HT-29 (cell line): ENCODE measurements at places on chromosomes 6 and 20.

- DNase-seq = no peak
Observed at GRCh38 chr20:43878776-43879175, 35.9 kb upstream of the TOX2 start.

DNA sequence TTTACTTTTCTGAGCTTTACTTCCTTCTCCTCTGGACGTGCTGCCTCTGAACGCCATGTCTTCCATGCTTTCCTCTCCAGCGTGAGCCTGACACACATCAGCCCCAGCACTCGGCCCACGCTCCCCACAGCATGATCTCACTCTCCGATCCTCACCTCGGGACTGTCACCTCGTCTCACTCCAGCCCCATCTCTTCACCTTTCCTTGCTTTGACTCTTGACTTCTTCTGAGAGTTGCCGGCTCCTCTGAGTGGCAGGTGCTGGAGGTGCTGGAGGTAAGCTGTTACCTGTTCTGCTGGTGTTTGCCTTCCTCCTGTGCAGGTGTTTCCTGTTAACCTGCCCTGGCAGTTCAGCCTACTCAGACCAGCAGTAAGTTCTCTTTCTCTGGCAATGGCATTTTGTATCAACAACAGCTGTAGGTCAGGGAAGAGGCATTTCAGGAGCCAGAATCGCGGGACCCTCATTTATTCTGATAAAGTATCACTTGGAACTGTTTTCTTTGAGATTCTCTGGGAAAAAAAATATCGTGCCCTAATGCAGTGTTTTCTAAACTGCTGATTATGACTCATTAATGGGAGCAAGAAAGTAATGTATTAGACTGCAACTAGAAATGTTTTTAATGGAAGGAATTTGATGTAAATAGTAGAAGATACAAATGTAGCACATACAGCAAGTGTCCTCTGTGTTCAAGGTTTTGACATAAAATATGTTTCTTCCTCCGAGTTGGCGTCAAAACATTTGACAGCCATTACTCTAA lies 106.5 kb downstream of the ARID1B start:
- peak; percentile 69 for DNase-seq

GRCh38 chr6:75135876-75136275 lies 70.0 kb downstream of the COL12A1 start:
- no peak for DNase-seq

DNA sequence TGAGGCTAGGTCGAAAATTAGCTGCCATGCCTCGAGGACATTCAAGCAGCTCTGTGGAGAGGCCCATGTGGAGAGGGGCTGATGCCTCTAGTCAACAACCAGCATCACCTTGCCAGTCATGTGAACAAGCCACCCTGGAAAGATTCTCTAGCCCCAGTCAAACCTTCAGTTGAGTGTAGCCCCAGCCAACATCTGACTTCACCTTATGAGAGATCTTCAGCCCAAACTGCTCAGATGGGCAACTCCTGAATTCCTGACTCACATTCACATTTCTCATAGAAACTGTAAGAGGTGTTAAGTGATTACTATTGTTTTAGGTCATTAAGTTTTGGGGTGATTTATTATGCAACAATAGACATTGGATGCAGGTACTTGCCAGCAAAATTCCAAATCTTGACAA lies 44.9 kb downstream of the GJA10 start:
- no peak for DNase-seq

- no peak for DNase-seq
Observed at GRCh38 chr6:152529369-152529768, 107.8 kb downstream of the SYNE1 start.

GRCh38 chr6:11142296-11143027 lies 30.9 kb upstream of the ERVFRD-1 start:
- DNase-seq = no peak

DNA sequence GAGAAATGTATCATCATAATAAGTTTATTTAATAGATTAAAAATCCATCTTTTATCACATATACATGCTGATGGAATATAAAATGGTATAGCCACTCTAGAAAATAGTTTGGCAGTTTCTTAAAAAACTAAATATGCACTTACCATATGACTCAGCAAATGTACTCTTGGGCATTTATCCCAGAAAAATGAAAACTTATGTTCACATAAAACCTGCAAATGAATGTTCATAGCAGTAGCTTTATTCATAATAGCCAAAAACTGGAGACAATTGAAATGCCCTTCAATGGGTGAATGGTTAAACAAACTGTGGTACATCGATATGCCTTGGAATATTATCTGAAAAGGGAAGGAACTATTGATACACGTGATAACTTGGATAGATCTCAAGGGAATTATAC lies 6.4 kb upstream of the NCOA7 start:
- DNase-seq = no peak

- DNase-seq = no peak
Observed at GRCh38 chr6:10695086-10695657, 400 bp downstream of the PAK1IP1 start.

- no peak for DNase-seq
Observed at GRCh38 chr6:107991061-107991460, 33.1 kb upstream of the SEC63 start.

- DNase-seq = no peak
Observed at GRCh38 chr20:12825226-12825595, 183.6 kb upstream of the SPTLC3 start.

DNA sequence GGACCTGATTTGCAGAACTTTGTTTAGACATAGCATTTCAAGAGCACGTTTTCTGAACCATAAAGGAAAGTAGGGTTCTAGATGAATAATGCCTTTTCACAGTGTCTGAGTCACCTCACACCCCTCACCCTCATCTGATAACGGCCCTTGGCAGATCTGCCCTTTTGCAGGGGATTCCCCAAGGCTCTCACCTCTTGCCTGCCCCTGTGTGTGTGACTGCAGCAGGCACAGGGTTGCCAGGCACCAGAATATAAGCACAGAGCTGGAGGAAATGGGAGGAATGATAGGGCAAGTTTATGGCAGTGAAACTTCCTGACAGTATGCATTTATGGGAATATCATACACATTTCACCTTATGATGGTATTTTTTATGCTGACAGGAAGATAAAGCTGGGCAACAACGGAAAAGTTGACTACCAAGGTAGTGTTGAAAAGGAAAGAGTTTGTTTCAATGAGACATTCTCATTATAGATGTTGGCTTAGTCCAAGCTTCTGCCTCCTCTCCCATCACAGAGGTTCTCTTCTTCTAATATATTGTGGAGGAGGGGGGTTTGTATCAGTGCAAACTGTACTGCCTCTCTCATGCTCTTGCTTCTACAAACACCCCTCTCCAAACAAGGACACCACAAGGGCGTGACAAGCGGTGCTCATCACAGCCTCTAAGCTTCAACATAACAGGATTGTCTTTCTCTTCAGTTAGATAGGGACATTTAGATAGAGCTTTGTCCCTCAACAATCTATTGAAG lies 101.5 kb upstream of the BACH2 start:
- no peak for DNase-seq

DNA sequence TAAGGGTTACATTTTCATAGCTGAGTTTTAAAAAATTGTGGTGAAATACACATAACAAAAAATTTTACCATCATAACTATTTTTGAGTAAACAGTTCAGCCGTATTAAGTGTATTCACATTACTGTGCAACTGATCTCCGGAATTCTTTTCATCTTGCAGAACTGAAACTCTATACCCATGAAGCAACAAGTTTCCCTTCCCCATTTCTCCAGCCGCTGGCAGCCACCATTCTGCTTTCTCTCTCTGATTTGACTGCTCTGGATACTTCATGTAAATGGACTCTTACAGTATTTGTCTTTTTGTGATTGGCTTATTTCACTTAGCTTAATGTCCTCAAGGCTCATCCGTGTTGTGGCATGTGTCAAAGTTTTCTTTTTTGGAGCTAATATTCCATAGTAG lies 341.6 kb downstream of the QKI start:
- no peak for DNase-seq

- DNase-seq = no peak
Observed at GRCh38 chr20:37257988-37258387, 3.6 kb downstream of the GHRH start.

GRCh38 chr6:72175916-72176315 lies 289.6 kb downstream of the RIMS1 start:
- no peak for DNase-seq

DNA sequence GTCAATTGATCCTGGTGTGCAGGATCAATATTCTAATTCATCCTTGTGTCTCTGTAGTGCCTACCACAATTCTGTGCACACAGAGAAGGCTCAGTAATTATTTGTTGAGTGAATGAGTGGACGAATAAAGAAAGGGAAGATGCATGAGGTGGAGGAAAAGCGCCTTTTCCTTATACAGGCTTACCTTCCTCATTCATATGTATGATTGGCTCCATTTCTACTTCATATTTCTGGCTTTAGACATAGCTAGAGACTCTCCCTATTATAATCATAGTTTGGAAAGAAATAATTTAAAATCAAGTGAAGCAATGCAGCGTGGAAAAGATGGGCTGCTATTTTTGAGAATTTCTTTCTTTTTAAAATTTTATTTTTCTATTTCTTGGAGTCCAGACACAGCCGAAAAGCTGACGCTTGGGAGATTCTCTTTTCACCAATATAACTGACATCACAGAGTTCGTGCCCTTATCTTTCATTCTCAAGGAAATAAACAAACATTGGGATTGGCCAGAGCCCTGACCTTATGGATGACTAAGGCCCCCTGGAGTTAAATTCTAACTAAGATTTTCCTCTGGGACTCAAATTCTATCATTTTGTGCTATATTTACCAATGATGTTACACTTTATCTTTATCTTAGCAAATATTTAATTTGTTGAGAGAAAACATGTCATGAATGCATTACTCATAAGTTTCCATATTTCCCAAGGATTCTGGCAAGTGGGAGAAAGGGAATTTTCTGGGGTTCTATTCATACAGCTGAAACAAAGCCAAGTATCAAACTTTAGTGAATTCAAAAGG lies 48.1 kb downstream of the PRL start:
- no peak for DNase-seq

GRCh38 chr6:39178235-39178634 lies 51.0 kb downstream of the KCNK5 start:
- no peak for DNase-seq

DNA sequence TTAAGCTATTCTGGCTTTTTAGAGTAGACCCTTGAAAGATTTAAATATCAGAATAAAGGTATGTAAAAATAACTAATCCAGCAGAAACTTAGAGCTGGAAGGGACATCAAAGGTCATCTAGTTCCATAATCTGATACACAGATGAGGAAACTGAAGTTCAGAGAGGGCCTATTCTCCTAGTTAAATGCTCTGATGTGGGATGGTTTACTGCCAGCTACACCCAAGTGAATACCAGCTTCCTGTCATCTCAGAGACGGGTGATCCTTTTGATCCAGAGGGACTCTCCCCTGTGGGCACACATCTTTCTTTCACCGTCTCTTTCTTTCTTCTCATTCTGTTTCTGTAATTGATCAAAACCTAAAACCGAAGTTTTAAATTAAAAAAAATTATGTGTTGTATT lies 94.1 kb downstream of the MAN1A1 start:
- peak; percentile 12 for DNase-seq

GRCh38 chr6:71238351-71238750 lies 50.3 kb upstream of the OGFRL1 start:
- DNase-seq = no peak

DNA sequence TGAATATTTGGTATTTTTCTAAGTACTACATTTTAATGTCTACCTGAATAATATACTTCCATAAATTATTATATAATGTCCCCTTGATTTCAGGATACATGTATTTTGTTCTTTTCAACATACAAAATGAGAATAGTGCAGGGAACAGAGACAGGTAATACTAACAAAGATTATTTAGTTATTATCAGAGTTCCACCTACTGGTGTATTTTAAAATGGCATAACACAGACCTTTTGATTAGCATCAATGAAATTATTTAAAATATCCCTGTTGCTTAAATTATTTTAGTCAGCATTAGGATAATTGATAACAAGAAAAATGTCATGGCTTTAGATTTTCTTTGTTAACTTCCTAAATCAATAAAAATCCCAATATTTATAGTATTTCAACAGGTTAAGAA lies 184.0 kb downstream of the PRDM13 start:
- DNase-seq = peak; percentile 18

- peak; percentile 81 for DNase-seq
Observed at GRCh38 chr20:63686492-63687321, 9.7 kb upstream of the TNFRSF6B start.

GRCh38 chr6:159114569-159114968 lies 54.6 kb upstream of the FNDC1 start:
- DNase-seq = no peak

- no peak for DNase-seq
Observed at GRCh38 chr6:162053084-162053483, 674.5 kb downstream of the PRKN start.

DNA sequence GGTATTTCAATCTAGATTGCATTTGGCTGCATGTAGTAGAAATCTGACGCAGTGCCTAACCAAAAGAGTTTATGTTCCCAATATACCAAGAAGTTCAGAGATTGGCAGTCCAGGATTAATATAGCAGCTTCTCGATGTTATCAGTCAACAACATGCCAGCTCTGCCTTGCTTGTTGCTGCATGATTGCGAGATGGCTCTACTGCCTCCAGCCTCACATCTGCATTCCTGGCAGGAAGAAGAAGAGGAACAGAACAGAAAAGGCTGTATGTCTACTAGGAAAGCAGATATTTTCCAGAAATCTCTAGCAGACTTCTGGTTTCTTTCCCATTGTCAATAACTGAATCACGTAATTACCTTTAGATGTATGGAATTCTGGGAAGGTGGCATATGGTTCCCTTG lies 60.8 kb downstream of the SLC35D3 start:
- DNase-seq = no peak

DNA sequence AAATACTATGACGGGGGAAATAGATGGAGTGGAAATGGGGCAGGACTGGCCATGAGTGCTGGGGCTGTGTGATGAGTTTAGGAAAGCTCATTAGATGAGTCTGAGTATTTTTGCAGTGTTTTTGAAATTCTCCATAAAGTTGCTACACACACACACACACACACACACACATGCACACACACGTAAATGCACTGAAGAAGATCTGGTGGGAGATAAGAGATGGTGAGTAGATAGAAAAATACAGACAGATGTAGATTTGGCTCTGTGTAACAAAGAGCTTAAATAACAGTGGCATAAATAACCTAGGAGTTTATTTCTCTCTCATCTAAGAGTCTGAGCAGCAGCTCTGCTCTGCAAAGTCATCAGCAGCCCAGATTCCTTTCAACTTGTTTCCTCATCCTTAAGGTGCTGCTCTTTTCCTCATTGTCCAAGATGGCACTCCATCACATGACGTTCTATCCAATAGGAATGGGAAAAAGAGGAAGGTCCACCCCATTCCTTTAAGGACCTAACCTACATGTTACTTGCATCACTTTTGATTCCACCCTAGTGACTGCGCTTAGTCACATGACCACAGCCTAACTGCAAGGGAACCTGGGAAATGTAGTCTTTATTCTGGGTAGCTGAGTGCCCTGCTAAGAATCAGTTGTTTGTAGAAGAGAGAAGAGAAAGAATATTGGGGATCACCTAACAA lies 76.4 kb downstream of the EYA2 start:
- DNase-seq = peak; percentile 68
